ENCODE measurements at places on chromosomes 16 and 17.

- DNase-seq: no peak
- no peaks in the 10 kb centered on the region for H3K27me3 ChIP-seq
- no peak overlapping the region for H3K4me3 ChIP-seq
- no peak overlapping the region for H3K27ac ChIP-seq
- peaks cover 14% of the 10 kb centered on the region for H3K4me1 ChIP-seq
- H3K36me3 ChIP-seq: no peaks in the 10 kb centered on the region
These were observed 6.4 kb upstream of the LGALS3BP start for GRCh38 chr17:78986048-78986648.

DNA sequence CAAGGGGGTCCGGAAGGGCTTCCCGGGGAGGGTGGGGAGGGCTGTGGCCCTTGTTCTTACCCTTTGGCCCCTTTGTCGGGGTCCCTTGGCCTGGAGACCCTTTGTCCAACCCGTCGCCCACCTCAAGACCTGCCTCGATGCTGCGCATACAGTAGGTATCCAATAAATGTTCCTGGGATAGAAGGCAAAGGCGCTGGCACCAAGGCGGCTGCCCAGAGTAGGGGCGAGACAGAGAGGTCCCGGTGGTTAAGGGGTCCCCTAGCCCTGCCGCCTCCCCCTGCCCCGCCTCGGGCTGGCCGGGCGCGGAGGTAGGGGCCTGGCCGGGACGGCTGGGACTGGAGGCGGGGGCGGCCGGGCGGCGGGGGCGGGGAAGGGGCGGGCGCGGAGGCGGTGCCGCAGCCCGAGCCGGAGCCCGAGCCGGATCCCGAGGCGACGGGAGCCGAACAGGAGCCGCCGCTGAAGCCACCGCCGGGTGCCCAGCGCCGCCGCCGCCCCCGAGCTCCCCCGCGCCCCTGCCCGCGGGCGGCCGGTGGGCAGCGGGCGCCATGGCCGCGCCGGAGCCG is at the start of gene NHERF2:
TSS of gene NHERF2 (plus strand) at position 442 of the 563 bp plus-strand sequence. CDS start at position 546, 104 bp downstream.
- H3K4me1 ChIP-seq: peaks cover 10% of the 10 kb centered on the region
- no peak within 1 kb of the TSS for H3K27ac ChIP-seq
- no peaks in the 10 kb centered on the region for H3K36me3 ChIP-seq
- peaks cover 9% of the 10 kb centered on the region for H3K27me3 ChIP-seq
- H3K4me3 ChIP-seq: peak within 1 kb of the TSS; percentile 73

DNA sequence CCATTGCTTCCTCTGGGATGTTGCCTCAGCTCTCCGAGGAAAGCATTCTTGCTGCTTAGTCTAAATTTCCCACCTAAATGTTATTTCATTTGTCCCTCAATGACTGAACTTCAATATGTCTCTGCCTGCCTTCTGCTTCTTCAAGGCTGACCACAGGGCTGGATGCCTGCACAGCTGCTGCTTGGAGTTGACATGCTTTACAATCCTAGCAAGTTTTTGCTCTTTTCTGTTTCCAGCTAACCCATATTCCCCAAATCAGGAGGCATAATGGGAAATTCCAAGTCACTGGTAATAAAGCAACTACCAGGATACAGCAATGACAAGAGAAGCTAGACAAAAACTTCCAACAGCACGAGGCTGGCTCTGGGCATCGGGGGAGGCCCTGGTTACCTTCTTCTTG is 48.9 kb downstream of the GTF3C1 start:
- DNase-seq: no peak
- no peaks in the 10 kb centered on the region for H3K27me3 ChIP-seq
- H3K4me3 ChIP-seq: no peak overlapping the region
- H3K27ac ChIP-seq: peak overlapping the region; percentile 32

DNA sequence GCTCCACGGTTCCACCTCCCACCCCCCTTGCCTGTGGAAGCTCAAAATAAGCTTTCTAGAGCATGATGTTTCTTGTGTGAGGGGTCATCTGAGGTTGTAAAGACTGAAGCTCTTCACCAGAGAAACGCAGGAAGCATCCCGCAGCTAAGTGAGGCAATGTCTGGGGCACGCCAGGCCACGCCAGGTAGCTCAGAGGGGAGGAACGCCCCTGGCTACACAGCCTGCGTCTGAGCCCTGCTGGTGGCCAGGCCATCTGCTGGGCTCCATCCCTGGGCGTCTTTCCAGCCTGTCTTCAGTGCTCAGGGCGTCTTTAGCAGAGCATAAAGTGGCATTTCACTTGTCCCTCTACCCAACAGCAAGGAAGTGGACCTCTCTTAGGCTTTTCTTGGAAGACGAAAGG is 15.2 kb downstream of the SOCS3 start:
- H3K36me3 ChIP-seq: no peaks in the 10 kb centered on the region
- H3K27me3 ChIP-seq: no peaks in the 10 kb centered on the region
- H3K27ac ChIP-seq: peak overlapping the region; percentile 95
- no peak for DNase-seq

DNA sequence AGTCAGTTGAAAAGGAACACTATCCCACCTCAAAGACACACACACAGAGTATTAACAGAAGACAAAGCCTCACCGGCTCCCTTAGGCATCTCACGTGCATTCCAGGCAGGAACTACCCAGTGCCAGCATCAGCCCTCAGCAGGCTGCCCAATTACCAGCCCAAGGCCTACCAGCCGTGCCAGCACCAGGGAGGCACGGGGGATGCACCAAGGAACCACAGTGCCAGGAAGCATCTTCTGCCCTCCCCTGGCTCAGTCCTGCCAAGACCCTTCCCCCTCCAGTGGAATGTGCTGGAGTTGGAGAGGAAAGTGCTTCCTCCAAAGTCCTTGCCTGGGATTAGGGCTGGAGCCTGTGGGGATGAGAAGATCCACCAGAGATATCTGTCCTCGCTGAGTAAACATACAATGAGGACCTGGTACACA is 11.0 kb upstream of the KRT19 start:
- DNase-seq: no peak
- no peak overlapping the region for H3K4me3 ChIP-seq
- no peaks in the 10 kb centered on the region for H3K36me3 ChIP-seq
- H3K27ac ChIP-seq: no peak overlapping the region
- H3K27me3 ChIP-seq: peaks cover 33% of the 10 kb centered on the region

DNA sequence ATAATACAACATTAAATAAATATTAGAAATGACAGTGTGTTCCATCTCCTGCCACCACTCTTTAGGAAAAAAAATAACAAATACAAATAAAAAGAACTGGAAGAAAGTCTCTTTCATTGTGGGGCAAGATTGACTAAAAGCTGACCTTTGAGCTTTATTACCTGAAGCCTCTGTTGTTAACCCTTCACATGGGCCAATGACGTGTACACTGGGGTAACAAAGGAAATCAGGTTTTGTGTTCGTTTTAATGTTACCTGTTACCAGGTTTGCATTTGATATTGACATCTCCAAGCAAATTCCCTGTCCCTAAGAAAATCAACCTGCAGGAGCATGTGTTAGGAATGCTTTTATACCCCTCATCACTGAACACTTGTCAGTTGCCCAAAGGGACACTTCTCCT is 39.0 kb downstream of the NLK start:
- no peaks in the 10 kb centered on the region for H3K27me3 ChIP-seq
- H3K27ac ChIP-seq: no peak overlapping the region
- no peak for DNase-seq
- no peak overlapping the region for H3K4me3 ChIP-seq
- H3K4me1 ChIP-seq: peaks cover 11% of the 10 kb centered on the region

GRCh38 chr16:19182481-19182880 is 14.4 kb downstream of the SYT17 start:
- H3K36me3 ChIP-seq: no peaks in the 10 kb centered on the region
- no peak overlapping the region for H3K4me3 ChIP-seq
- no peak overlapping the region for H3K27ac ChIP-seq
- no peaks in the 10 kb centered on the region for H3K4me1 ChIP-seq

DNA sequence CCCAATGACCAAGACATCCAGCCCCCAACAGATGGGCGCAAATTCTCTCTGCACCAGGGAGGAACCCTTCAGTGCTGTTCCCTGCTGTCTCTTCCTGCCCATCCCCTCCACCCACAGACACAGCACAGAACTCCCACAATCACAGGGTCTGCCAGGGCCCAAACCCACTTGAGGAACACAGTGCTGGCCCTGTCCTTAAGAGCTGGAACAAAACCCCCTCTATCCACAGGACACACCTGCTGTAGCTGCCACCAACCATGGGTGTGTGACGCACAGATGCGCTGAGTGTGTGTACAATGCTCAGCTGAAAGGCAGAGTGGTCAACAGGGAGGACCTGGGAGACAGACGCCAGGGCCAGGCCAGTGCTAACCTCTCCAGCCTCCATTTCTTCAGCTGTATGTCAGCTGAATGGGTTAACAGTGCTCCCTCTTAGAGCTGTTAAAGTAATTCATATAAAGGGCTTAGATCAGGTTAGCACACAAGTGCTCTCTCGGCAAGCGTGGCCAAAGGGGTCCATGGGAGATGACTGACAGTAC is 62.1 kb downstream of the AMFR start:
- H3K4me3 ChIP-seq: no peak overlapping the region
- H3K36me3 ChIP-seq: peaks cover 9% of the 10 kb centered on the region
- H3K27ac ChIP-seq: peak overlapping the region; percentile 66
- peaks cover 7% of the 10 kb centered on the region for H3K4me1 ChIP-seq
- no peak for DNase-seq
- no peaks in the 10 kb centered on the region for H3K27me3 ChIP-seq

DNA sequence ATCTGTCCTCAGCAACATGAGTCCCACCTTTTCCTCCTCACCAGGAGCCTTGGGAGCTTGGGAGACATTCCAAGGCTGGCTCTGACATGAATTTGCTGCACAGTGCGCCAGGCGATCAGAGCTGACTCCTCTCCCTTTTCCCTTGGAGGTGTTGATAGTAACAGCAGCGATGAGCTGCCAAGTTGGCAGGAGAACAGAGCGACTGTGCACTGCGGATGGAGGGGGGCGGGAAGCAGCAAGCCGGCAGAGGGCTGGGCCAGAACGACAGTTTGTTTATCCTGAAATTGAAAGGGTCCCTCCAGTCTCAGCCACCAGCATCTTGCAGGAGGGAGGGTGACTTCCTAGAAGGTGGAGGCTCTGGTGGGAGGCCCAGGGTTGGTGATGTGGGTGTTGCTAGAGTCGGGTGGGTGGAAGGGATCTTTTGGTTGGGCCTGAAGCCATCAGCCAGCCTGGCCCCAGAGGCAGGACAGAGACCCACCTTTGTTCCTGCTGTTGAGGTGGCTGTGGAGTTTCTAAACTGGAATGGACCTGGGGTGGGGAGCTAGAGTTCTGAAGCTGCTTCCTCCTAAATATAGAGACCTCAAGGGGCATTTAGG is 22.5 kb upstream of the DYNLL2 start:
- peaks cover 25% of the 10 kb centered on the region for H3K27me3 ChIP-seq
- no peak overlapping the region for H3K4me3 ChIP-seq
- H3K27ac ChIP-seq: no peak overlapping the region
- H3K36me3 ChIP-seq: peaks cover under 1% of the 10 kb centered on the region

- H3K27ac ChIP-seq: peak overlapping the region; percentile 99
- H3K4me1 ChIP-seq: peaks cover 66% of the 10 kb centered on the region
- peaks cover 17% of the 10 kb centered on the region for H3K36me3 ChIP-seq
- no peak for DNase-seq
- peak overlapping the region; percentile 99 for H3K4me3 ChIP-seq
These were observed 348 bp upstream of the FTSJ3 start for GRCh38 chr17:63827801-63828221.

GRCh38 chr17:62206550-62206949 is 141.5 kb upstream of the MED13 start:
- peaks cover 9% of the 10 kb centered on the region for H3K27me3 ChIP-seq
- H3K36me3 ChIP-seq: peaks cover under 1% of the 10 kb centered on the region
- no peaks in the 10 kb centered on the region for H3K4me1 ChIP-seq
- H3K4me3 ChIP-seq: no peak overlapping the region
- no peak for DNase-seq

- H3K27me3 ChIP-seq: no peaks in the 10 kb centered on the region
- H3K27ac ChIP-seq: no peak overlapping the region
- H3K4me1 ChIP-seq: peaks cover 3% of the 10 kb centered on the region
- H3K36me3 ChIP-seq: no peaks in the 10 kb centered on the region
These were observed 15.7 kb upstream of the MAP3K14 start for GRCh38 chr17:45332505-45332904.

DNA sequence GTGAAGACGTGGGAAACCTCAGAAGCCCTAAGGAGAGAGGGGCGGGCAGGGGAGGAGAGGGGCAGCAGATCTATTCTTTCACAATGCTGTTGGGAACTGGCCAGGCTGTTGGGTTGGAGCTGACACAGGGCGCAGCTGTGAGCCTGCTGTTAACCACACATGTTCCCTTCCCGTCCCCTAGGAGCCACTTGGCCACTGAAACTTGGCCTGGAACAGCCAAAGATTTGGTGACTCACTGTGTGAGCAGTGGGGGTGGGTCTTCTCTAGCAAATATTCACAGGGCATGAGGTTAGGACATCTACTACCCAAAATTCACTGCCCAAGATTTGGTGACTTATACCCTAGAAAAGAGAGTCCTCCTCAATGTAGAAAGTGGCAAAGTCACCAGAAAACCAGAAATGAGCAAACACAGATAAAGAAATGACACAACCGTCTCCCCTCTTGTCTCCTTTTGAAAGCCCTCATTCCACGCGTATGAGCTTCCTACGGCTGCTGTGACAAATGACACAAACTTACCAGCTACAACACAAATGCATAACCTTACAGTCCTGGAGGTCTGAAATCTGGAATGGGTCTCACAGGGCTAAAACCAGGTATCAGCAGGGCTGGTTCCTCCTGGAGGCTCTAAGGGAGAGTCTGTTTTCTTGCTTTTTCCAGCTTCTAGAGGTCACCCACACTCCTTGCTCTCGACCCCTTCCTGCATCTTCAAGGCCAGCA is 6.3 kb downstream of the TBC1D16 start:
- DNase-seq: no peak
- no peaks in the 10 kb centered on the region for H3K27me3 ChIP-seq
- H3K4me3 ChIP-seq: peak overlapping the region; percentile 28

- H3K4me3 ChIP-seq: peak overlapping the region; percentile 71
- H3K27me3 ChIP-seq: peaks cover 46% of the 10 kb centered on the region
- H3K27ac ChIP-seq: no peak overlapping the region
- H3K4me1 ChIP-seq: peaks cover 20% of the 10 kb centered on the region
- peaks cover 11% of the 10 kb centered on the region for H3K36me3 ChIP-seq
These were observed 5.6 kb downstream of the RUNDC3A start for GRCh38 chr17:44314031-44314430.

DNA sequence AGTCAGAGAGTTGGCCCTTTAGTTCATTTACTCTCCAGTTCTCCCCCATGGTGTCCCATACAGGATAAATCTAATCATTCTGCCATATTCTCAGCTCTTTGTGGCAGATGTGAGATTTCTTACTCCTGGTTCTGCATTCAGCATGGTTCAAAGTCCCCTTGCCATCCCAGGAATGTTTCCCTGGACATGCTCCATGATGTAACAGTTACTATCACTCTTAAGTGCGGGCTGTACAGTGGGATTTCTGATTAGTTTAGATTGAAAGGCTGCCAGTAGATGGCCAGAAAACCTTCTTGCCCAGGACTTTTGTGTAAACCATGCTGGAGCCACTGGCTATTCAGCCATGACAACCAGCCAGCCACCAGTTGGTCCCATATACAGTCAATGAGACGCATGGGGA is 10.4 kb downstream of the KRT37 start:
- H3K36me3 ChIP-seq: peaks cover 11% of the 10 kb centered on the region
- no peak for DNase-seq
- H3K27me3 ChIP-seq: no peaks in the 10 kb centered on the region
- peak overlapping the region; percentile 3 for H3K27ac ChIP-seq
- H3K4me1 ChIP-seq: peaks cover 22% of the 10 kb centered on the region

- H3K4me3 ChIP-seq: no peak overlapping the region
- peaks cover 29% of the 10 kb centered on the region for H3K27me3 ChIP-seq
- H3K27ac ChIP-seq: no peak overlapping the region
- no peaks in the 10 kb centered on the region for H3K4me1 ChIP-seq
These were observed 11.6 kb downstream of the RCVRN start for GRCh38 chr17:9893411-9894012.

- H3K4me1 ChIP-seq: no peaks in the 10 kb centered on the region
- no peak overlapping the region for H3K4me3 ChIP-seq
- no peak overlapping the region for H3K27ac ChIP-seq
- DNase-seq: no peak
These were observed 37.1 kb downstream of the SPACA3 start for GRCh38 chr17:33028778-33029177.

All from T-helper 17 cell (primary cell).